ENCODE measurements at places on chromosomes 7 and 10.

GRCh38 chr7:13850185-13850752 lies 139.2 kb downstream of the ETV1 start:
- no peak for DNase-seq

DNA sequence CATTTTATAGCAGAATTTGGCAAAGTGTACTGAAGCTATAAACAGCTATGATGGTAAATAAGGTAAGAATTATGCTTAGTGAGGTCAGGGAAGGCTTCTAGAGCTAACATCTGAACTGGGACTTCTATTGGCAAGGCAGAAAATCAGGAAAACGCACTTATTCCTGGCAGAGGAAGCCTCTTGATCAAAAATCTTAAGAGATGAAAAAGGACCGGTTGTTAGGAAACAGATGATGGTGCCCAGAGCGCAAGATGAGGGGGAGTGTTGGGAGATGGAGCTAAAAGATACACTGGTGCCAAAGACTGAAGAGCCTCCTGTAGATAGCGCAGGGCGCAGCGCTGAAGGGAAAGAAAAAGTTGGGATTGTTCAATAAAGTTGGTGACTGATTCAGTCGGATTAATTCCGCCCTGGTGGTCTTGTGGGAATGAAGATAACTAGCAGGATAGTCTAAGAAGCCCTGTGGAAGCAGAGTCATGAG lies 550 bp upstream of the CALU start:
- no peak for DNase-seq

DNA sequence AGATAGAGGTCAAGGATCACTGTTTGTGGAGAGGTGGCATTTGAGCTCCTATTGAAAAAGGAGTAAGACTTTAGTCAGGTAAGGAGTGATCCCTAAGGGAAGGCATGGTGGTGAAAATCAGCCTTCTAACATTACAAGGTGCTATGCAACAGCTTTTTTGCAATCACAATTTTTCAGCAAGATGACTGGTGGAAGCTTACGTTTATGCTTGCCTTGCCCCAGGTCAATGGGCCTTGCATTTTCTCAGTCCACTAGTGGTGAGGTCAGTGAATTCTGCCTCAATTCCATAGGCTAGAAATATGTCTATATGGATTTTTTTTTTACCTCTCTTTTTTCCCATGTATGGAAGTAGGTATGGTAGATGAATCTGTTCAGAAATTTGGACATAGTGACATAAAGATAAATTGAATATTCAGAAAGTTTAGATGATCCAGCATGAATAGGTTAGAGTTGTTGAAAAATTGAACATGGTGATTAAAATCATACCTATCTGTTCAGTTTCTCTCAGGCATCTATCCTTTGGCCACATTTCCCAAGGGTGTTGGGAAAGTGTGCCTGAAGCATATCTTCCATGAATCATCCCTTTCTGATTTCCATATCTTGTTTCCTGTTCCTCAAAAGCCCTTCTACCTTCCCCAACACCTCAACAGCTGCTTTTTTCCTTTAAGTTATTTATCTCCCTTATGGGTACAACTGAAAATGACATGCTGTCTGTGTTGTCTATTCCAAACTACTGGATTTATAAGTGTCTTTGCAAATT lies 71.9 kb upstream of the PTPRZ1 start:
- no peak for DNase-seq

- DNase-seq, result no peak
Measured at GRCh38 chr10:6089334-6090219, 743 bp downstream of the RBM17 start.

DNA sequence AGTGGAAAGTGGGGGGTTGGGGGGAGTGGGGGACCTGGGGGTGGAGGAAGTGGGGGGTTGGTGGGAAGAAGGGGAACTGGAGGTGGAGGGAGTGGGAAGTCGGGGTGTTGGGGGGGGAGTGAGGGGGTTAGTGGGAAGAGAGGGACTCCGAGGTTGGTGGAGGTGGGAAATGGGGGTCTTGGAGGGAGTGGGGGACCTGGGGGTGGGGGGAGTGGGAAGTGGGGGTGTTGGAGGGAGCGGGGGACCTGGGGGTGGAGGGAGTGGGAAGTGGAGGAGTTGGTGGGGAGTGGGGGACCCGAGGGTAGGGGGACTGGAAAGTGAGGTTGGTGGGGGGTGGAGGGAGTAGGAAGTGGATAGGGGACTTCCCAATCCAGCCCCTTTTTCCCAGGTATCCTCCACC lies 906 bp upstream of the MMD2 start:
- DNase-seq, result no peak

GRCh38 chr7:88772776-88773175 lies 13.3 kb downstream of the ZNF804B start:
- no peak for DNase-seq

DNA sequence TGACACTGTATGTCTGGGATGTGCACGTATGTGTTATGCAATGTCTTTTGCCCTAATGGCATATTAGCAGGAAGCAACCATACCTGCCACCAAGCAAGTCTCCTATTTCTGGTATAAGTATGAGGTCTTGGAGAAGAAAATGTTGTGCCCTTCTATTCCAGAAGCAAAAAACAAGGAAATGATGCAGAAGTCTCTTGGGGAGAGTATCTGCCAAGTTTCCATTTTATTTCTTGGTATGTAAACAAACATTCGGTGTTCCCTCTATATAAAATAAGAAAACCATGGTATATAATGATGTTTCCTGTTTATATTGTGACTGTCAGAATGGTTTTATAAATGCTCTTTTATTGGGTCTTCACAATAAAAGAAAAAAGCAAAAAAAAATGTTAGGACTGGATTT lies 19.3 kb upstream of the MYO3A start:
- no peak for DNase-seq

DNA sequence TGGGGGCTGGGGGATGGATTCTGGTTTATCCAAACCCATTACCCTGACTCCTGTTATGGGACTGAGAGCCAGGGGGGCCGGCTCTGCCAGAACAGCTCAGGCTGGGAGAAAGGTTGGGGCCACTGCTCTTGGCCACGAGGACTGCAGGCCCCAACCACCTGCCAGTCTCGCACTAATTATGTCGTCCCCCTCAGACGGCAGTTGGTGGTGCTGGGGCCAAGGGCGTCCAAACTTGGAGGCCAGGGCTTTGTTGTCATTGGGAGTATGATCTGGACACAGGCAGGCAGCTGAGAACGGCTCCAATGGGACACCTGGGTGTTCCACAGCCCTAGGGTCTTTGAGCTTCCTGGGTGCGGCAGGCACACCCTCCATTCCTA lies 34.7 kb downstream of the DRGX start:
- DNase-seq, result no peak

DNA sequence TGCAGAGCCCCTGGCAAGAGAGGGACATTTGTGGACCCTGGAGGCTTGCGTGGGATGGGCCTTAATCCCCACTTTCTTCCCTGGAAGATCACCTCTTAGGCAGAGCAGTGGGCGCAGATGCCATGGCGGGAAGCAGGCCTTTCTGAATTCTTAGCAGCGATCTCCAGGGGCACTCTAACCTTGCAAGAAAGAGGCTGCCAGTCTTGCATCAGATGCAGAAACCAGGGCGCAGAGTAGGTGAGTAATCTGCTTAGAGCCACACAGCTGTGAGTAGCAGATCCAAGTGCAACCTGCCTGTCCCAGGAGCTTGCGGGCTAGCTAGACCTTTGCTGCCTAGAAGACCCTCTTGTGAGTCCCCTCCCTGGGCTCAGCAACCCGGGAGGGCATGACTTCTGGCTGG lies 40.0 kb downstream of the KCTD7 start:
- no peak for DNase-seq

DNA sequence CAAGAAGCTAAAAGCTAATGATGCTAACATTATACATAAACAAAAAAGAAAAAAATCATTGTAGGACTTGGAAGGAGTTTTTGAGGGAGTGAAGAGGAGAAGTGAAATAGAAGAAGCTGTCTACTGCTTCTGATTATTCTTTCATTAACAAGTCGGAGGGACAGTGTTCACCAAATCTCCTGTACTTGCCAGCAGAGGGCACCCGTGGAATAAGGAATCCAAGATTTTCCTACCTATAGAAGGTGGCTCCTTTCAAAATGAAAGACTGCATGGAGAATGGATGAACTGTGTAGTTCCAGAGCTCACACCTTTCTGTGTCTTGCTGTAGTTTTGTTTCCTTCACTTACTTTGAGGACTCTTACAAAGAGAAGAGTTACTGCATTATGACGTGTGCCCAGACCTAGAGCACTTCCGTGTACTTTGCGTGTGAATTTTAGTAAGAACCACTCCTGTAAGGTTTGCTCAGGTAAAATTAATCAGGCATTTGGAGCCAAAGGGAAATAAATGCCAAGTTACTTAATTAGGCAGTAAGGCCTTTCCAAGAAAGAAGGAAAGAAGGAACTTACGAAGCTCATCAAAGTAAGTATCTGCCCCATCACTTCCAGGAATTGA lies 145.1 kb downstream of the SEMA3D start:
- peak; percentile 83 for DNase-seq

DNA sequence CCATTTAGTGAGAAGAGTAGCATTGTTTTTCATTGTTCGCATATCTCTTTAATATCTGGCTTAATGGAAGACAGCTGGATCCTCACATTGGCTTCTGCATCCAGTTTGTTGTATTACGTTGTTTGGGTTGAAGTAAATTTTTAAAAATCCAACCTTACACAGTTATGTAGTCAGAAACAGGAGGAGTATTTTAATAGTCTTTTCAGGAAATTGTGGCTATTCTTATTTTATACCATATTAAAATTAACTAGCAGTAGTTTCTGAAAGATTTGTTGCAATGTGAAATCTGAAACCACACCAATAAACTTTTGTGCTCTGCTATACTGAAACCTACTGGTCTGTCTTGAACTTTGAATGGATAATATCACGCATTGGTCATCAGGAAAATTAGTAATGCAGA lies 27.9 kb downstream of the MYPN start:
- DNase-seq, result no peak

DNA sequence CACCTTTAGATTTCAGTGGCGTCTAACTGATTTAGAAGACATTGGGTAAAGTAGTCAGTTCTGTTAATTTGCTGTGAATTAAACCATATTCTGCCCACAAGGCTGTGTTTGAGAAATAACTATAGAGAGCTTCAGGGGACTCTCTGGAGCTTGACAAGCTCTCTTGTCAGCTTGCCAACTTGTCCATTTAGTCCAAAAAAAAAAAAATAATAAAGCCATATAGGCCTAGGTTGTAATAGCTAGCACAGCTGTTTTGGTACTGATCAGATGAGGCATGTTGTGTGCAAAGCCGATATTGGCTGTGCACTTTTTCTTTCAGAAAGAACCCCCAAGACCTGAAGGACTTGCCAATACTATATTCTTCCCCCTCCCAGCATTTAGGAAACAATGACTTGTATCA lies 20.2 kb upstream of the ZNF282 start:
- peak; percentile 70 for DNase-seq

GRCh38 chr7:865921-866320 lies 10.4 kb upstream of the GET4 start:
- DNase-seq, result no peak

DNA sequence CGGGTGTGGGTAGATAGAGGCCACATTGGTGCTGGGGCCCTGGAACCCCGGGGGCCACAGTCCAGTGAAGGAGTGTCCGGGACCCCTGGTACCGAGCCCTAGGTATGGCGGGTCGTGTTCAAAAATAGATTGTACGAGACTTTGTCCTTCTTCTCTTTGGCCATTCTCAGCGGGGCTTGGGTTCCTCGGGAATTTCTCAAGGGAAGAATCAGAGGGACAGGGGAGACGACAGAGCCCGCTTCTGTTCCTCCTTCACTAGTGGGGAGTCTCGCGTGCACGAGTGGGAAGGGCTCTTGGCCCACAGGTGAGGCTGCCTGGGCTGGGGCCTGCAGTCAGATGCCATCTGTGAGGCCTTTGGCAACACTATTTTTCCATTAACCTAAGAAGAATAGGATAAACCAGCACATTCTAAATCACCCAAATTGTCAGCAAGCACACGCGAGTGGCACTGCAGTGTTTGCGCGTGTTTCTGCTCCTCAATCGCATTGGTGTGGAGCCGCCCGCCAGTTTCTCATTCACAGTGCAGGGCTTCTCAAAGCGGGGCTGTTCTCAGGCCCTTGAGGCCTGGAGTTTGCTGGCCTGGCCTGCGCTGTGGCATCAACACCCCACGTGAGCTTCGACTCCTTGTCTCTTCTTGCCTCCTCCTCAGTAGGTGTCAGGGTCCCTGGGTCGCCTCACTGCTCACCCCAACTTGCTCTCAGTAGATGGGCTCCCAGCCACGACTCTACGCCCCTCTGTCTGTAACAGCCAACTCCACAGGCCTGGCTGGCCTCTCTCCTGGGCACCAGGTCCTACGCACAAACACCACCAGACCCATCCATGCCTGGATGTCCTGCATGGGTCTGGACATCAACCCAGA lies 187.6 kb upstream of the SHH start:
- DNase-seq, result no peak

- no peak for DNase-seq
Measured at GRCh38 chr7:108234971-108235450, 104.8 kb upstream of the LAMB4 start.

DNA sequence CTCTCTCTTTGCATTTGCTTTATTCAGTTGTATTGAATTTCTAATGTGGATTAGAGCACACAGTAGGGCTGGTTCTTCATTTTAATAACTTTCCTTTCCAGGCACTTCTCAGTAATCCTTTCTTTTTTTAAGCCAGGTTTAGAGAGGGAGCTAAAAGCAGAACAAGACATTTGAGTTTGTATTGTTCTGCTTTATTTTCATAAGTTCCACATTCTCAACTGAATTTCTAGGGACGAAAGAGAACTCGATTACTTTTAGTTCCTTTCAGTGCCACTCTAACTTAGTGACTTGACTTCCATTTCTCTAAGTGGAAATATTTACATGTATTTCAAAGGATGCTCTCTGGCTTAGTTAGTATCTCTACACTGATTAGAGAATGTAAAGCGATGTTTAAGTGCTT lies 145.6 kb downstream of the EXOC4 start:
- no peak for DNase-seq

DNA sequence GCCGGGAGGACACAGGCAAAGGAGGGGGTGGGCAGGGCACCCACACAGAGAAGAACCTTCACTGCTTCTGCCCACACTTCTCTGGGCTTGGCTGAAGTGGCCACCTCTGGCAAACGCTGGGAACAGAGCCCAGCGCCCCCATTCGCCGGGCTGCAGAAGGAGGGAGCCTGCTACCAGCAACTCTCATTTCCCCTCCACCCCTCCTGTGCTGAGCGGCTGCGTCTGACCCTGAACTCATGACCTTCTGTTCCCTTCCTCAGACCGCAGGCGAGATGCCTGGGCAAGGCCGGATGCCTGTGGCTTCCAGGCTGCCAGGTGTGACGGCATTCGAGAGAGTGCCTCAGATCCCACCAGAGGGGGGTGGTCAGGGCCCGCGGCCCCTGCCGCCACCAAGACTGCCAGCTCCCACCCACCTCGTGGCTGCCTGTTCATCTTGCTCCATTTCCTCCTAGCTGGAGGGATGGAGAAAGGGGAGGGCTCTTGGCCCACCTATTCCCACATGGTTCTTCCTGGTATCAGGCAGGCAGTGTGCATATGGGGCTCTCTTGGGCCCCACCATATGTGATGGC lies 19.8 kb downstream of the DNAJB12 start:
- peak; percentile 57 for DNase-seq

- DNase-seq, result no peak
Measured at GRCh38 chr7:77893813-77894212, 95.2 kb downstream of the PHTF2 start.

- no peak for DNase-seq
Measured at GRCh38 chr7:101453617-101454016, 90.9 kb downstream of the COL26A1 start.
